ENCODE measurements at places on chromosomes 4 and X. TPM values are rescaled to one million over a fixed set of nuclear protein-coding genes. Genes with fewer than 3 reads are reported as not detected.

SH3D19 gene
- total RNA-seq, result 36.3 TPM

KCNE5 gene
- not detected for total RNA-seq

STPG2 gene
- not detected for total RNA-seq

KLF8 gene
- 0.22 TPM for total RNA-seq

TCEAL7 gene
- 0.22 TPM for total RNA-seq

PAK3 gene
- total RNA-seq, result 0.65 TPM

BCAP31 gene
- total RNA-seq, result 400 TPM

BCORL1 gene
- 1.7 TPM for total RNA-seq

SNCA gene
- total RNA-seq, result 148 TPM

ADH5 gene
- total RNA-seq, result 36.7 TPM

ZDHHC15 gene
- not detected for total RNA-seq

HERC3 gene
- total RNA-seq, result 7.5 TPM

NAA11 gene
- total RNA-seq, result not detected

SETD7 gene
- 38.8 TPM for total RNA-seq

PRKG2 gene
- total RNA-seq, result not detected

RASGEF1B gene
- under 0.01 TPM for total RNA-seq

MAGEE2 gene
- not detected for total RNA-seq

ARMCX4 gene
- 4.2 TPM for total RNA-seq

NLRP2B gene
- total RNA-seq, result under 0.01 TPM

HERC5 gene
- 0.65 TPM for total RNA-seq

NAP1L3 gene
- 0.44 TPM for total RNA-seq

UBL4A gene
- total RNA-seq, result 24.6 TPM

TEX13D gene
- not detected for total RNA-seq
